ENCODE measurements at places on chromosomes 1 and 21.

DNA sequence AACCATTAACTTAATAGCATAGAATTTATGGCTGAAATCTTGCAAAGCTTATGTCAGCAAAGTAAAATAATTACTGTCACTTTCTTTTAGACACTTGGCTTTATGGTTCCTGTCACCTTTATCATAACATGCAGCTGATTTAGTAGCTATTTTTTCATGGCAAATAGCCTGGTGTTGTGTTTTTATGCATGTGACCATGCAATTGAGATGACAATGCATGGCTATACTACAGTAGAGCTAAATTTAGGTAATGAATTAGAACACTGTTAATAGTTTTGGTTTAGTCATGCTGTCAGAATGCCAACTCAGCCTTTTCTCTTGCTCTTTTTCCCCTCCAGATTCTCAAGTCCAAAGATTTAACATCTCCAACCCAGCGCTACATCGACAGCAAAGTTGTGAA is 88.6 kb downstream of the TGFB2 start:
- DNase-seq, result no peak

DNA sequence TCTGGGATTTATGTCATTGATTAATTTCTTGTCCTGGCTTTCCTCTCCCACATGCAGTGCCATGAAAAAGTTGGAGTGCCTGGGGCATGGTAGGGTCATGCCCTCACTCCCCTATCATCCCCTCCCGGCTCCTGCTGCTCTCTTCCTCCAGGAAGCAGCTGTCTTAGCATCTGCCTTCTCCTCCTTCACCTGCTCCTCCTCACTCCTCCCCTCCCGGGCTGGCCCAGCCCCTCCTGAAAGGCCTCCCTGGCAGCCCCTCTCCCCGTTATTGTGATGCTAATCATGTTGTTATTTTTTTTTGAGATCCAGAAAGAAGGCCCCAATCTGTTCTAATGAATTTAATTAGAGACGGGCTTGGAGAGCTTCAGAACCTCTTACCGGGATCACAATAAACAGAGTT is 36.3 kb upstream of the NFASC start:
- no peak for DNase-seq

DNA sequence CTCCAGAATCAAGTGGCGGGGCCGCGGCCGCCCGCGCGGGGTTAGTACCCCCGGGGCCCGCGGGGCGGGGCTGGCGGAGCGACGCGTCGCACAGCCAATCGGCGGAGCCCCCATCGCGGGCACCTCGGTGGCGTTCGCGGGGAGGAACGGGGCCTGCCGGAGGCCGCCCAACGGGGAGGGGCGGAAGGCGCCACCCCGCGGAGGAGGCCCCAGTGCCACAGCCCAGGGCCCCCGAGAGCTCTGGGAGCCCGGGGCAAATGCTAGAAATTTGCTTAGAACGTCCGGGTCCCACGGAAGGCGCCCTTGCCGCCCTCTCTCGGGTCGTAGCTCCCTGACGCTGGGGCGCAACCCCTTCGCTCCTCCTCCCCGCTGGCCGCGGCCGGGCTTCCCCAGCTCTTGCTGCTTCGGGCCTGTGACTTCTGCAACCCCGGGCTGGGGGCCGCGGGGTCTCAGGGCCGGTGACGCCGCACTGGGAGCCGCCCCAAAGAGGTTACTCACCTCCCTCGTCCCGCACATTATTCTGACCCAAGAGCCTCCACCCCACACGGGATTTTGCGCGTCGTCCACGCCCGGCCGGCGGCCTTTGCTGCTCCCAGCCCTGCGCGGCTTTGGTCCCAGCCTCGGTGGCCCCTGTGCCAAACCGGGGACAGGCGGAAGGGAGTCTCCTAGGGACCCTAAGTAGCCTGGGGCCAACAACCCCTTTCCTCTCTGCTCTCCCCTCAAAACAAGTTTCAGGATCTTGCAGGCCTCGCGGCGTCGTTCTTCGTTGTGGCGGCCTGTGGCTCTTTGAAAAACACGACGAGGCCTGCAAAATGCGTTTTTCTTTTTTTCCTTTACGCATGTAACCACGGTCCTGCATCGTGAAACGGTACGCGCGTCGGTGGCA is at the start of gene RUNX3:
Gene RUNX3, minus strand, starts transcription at position 17 of the 886 bp plus-strand sequence. CDS start 408 bp downstream, outside the sequence.
- DNase-seq, result peak; percentile 88

DNA sequence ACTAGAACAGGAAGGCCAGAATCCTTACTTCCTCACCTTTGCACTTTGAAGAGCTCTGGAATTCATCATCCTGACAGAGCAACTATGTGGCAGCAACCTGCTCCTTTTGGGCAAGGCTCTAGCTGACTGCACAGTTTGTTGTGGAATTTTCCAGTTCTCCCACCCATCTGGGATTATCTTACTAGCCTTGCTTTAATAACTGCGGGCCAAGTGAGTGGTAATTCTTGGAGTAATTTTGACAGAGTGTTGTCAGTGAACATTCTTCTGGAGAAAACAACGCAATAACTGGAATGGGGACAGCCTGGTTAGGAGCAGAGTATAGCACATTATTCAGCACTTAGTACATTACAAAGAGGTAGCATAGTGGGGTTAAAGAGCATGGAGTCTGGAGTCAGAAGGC is 75.3 kb downstream of the NTMT2 start:
- DNase-seq, result no peak

DNA sequence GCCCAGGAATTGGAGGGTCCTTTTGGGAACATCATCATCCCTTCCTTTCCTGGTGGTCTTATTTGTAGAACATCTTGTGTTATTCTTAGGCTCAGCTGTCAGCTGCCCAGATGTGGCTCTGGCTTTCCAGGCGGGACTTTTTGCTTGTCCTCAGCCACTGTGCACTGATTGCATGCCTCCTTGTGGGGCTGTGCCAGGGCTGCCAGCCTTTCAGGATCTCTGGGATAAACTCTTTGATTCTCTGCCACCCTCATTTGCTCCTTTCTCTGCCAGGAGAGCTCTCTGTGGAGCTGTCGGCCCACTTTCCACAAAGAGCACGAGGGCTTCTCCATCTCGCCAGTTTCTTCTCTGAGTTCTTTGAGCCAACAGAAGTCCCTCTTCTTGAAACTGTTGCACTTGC is 63.1 kb downstream of the PTPRU start:
- DNase-seq, result no peak

- no peak for DNase-seq
Observed at GRCh38 chr1:205477759-205478247, 22.0 kb upstream of the BLACAT1 start.

GRCh38 chr1:246096356-246096755 is 410.7 kb downstream of the SMYD3 start:
- no peak for DNase-seq

- DNase-seq, result no peak
Observed at GRCh38 chr21:36735724-36736320, 36.9 kb downstream of the SIM2 start.

DNA sequence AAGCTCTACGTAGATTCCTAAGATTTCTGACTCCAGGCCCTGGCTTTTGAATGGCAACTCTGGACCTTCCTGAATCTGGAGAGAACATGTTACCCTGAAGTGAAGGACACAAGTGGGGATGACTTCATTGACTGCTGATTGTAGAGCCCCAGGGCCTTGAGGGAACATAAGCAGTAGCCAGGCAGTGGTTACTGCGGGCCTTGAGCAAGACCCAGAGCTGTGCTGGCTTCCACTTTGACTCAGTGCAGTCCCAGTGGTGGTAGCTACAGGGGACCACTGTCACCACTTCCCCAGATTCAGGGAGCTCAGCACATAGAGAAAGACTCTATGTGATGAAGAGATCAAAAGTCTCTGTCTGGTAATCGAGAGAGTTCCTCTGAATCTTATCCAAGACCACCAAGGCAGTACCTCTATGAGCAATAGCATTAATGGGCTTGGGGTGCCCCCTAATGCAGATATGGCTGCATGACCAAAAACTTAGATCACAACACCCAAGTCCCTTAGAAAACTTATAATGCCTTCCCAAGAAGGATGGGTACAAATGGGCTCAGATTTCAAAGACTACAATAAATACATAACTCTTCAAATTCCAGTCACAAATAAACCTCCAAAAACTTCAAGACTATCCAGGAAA is 1278.3 kb downstream of the AMY1C start:
- no peak for DNase-seq

- no peak for DNase-seq
Observed at GRCh38 chr1:222904451-222904850, 89.6 kb downstream of the DISP1 start.

GRCh38 chr1:24203404-24203803 is 16.3 kb upstream of the IFNLR1 start:
- DNase-seq, result peak; percentile 13

DNA sequence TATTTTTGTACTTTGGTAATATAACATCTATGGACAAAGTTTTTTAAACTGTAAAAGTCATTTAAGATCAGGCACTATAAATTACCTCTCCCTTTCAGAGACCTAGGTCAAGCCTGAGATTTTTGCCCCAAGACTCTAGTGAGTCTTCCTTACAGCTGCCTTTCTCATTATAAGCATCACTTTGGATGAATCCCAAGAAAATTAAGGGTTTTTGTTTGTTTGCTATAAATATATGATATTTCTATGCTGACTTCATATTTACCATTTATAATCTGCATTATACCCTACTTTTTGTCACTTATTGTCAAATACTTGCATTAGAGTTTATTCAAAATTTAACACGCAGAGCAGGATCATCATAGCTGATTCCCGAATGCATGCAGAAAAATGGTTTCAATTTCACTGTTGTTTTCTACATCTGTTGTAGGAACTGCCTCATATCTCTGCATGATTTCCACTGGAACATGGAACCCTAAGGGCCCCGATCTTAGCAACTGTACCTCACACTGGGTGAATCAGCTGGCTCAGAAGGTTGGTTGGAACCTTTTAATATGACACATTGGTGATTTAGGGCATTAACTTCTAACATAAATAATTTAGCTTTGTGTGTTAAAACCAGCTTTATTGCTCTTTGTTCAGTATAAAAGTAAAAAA is 150.0 kb downstream of the ADGRL2 start:
- no peak for DNase-seq

DNA sequence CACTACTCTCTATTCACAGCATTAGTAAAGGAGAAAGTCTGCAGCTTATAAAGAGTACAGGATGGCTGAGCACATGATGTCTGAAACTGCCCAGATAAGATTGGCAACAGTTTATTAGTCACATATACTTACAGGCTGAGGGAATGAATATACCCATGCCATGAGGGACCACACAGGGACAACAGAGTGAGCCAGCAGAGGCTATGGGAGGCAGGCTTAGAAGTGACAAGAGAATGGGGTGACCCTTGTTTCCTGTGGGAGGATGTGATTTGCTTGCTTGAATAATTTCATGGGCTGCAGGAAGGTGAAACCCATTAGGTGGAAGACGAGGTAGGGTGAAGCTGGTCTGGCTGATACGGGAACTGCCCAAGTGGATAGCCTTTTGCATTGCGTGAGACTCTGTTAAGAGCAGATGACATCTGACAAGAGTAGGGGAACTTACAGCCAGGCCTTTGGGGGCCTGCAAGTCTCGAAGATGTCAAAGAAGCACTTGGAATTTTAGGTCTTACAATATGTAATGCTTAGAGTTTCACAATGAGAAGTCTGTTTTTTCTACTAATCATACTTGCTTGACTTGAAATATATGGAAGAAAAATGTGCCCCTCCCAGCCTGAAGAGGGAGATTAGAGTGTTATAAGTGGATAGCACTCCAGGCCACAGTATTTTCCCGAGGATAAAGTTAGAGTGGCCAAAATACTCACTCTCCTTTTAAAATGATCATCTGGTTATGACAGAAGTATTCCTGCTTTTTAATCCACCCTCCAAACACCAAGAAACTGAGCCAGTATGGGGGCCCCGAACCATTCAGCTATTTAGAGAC is 34.6 kb upstream of the TNFSF4 start:
- DNase-seq, result no peak

GRCh38 chr1:2638466-2639115 is 5.8 kb upstream of the MMEL1 start:
- DNase-seq, result no peak

DNA sequence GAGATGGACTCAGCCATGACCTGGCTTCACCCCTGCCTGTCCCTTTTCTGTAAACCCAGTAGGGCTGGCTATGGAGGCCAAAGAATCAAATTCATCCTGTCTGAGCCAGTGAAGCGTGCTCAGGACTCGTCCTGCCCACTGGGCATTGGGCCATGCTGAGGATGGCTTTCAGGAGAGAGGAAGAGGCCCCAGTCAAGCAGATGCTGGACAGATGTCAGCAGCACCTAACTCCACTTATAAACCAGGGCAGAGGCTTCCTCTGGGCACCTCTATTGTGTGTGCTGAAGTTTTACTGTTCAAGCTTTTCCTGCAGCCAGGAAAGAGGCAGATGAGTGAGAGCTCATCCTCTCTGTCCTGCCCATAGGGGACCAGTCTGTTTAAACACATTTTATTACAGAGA is 97.4 kb upstream of the GCLM start:
- no peak for DNase-seq

GRCh38 chr1:74729741-74730478 is 2.9 kb downstream of the CRYZ start:
- DNase-seq, result no peak

DNA sequence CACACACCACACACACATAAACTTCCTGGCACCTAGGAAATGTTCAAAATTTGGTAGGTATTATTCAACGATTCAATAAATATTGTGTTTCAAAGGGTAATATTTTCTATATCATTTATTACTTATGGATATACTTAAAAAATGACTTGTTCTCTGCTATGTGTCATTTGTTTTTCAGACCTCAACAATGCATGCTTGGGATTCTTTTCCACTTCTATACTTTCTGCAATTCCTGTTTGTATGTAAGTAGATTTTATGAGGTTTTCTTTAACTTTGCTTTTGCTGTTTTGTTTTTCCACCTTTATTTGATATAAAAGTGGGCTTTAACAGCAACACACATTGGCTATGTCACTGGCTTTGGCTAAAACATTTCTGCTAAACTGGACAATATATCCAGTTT is 3.5 kb downstream of the CEP170 start:
- DNase-seq, result no peak

GRCh38 chr1:6489383-6489765 is 2.1 kb downstream of the PLEKHG5 start:
- no peak for DNase-seq

DNA sequence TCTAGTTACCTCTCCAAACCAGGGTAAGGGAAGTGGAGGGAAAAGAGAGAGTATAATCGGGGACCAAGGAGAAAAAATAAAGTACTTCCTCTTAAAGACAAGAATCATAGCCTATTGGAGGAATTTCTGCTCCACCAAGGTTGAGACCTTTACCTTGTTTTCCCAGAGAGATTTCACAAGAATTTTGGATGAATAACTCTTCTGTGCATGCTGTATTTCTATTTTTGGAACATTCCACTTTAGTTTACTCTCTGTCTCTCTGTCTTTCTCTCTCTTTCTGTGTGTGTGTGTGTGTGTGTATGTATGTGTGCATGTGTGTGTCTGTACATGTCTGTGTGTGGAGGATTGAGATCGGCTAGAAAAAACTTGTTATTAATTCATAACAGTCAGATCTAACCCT is 318.4 kb upstream of the RGS18 start:
- no peak for DNase-seq

- DNase-seq, result no peak
Observed at GRCh38 chr1:23217421-23218115, at the start of gene HTR1D. Gene HTR1D (minus strand): TSS chr1:23217502. CDS start chr1:23194219, 23,283 bp downstream.

GRCh38 chr1:239858529-239858928 is 233.2 kb upstream of the FMN2 start:
- DNase-seq, result no peak
